ENCODE measurements at places on chromosomes 7 and 10. TPM values are rescaled to one million over a fixed set of nuclear protein-coding genes. Genes with fewer than 3 reads are reported as not detected.

Gene FBXW4
- polyA plus RNA-seq = 58.5 TPM

Gene CELF2
- 14.5 TPM for polyA plus RNA-seq

Gene GLI3
- 17.3 TPM for polyA plus RNA-seq

Gene MSS51
- 1.6 TPM for polyA plus RNA-seq

Gene INSYN2A
- polyA plus RNA-seq = 3.3 TPM

- DNase-seq = no peak
Measured at GRCh38 chr7:98352621-98353020, 48.3 kb downstream of the BAIAP2L1 start.

GRCh38 chr7:272631-273030 is 17.3 kb upstream of the FOXL3 start:
- DNase-seq = no peak

- DNase-seq = no peak
Measured at GRCh38 chr10:48951707-48952106, 12.1 kb upstream of the LRRC18 start.

DNA sequence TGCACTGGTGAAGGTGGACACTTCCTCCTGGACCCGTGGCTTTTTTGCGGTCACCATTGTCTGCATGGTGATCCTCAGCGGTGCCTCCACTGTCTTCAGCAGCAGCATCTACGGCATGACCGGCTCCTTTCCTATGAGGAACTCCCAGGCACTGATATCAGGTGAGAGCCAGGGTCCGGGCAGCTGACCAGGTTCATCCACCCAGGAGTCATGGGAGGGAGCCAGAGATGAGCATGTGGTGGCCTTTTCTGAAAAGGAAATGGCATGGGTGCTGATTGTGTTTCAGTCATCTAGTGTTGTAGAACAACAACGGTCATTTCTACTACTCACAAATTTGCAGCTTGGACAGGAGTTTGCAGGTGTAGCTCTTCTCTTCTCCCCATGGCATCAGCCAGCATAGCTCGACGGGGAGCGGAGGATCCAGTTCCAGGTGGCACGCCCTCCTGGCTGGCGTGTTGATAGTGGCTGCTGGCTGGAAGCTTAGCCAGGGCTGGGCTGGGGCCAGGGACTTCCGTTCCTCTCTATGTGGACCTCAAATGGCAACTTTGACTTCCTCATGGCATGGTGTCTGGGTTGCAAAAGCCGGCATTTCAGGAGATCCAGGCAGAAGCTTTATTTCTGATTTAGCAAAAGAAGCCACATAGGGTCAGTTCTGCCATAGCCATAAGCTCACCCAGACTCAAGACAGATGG is 32.7 kb downstream of the SLC29A3 start:
- DNase-seq = no peak

GRCh38 chr10:28331066-28331465 is 28.2 kb upstream of the MPP7 start:
- DNase-seq = no peak

DNA sequence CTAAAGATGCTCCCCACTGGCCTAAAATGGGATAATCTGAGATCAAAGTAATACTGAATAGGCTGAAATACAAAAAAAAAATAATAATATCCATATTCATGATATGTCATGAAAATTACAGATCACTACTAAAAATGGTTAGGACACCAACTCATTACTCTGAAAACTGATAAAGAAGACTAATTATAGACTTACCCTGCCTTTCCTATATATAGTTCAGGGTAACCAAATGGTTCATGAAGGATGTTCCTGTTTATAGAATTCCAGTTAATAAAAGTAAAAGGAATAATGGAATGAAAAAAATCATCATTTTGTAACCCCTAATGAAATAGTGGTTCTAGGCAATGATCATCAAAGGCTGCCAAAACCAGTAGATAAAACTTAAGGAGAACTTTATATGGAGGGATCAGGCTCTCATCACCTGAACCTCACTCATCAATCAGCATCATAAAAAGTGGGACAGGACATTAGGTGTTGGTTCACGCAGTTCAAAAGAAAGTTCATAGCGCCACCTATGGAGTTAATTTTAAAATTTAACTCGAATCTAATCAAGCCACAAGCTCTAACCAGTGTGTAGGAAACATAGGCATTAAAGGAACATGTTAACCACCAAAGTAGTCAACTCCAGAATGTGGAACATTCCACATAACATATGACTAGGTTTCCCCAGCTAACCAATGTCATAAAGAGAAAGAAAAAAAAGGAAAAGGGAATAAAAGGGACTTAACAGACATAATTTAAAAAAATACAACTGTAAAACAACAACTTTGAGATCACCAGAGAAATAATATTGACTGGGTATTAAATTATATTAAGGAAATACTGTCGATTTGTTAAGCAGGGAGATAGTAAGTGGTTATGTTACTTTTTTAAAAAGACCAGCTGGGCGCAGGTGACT is 35.7 kb downstream of the P4HA1 start:
- DNase-seq = no peak

DNA sequence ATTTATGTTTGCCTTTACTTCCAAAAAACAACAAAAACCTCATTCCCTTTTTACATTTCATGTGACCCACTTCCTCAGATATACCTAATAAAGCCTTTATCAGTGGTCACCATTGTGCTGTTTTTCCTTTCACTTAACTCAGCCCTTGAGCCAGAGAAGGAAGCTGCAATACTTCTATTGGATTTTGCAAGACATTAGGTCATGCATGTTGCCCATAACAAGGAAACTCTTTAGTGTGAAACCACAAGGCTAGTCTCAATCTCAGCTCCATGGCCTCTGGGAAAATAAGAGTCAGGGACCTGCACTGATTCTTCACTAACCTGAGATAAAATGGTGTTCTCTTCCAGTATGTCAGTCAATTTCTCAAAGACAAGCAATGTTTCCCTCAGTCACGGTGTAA is 27.8 kb downstream of the STEAP4 start:
- DNase-seq = no peak

DNA sequence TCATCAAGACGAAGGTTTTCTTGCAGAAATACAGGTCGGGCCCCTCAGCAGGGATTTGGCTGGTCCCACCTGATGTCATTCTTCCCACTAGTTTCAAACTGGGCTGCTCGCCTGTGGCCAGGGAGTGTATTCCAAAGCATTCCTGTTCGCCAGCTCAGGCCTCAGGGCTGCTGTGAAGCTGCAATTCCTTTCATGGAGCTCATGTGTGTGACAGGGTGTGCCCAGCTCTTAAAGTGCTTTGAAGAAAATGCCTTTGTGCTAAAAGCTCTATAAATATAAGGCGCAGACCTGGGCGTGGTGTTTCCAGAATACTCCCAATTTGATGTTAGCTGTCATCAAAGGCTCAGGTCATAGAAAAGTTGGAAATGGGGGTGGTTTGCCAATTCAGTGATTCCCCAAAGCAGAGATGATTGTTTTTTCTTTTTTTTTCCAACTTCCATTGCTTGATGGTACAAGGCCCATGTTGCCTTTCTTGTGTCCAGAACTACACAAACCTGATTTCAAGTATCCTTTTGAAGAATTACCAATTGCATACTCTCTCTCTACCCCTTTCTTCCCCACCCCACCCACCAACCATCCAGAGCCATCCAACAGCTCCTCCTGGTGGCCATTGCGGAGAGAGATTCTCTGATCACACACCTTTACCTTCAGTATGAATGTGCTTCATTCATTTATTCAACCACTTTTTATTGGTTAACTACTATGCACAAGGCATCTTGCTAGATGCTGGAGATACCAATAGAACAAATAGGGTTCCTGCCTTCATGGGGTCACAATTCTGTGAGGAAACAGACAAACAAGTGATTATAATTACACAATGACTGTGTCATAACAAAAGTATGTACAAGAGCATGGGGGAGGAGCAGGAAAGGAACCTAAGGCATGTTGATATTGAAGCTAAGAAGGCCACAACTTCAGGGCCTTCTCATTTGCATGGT is 297.3 kb upstream of the LYZL1 start:
- no peak for DNase-seq

DNA sequence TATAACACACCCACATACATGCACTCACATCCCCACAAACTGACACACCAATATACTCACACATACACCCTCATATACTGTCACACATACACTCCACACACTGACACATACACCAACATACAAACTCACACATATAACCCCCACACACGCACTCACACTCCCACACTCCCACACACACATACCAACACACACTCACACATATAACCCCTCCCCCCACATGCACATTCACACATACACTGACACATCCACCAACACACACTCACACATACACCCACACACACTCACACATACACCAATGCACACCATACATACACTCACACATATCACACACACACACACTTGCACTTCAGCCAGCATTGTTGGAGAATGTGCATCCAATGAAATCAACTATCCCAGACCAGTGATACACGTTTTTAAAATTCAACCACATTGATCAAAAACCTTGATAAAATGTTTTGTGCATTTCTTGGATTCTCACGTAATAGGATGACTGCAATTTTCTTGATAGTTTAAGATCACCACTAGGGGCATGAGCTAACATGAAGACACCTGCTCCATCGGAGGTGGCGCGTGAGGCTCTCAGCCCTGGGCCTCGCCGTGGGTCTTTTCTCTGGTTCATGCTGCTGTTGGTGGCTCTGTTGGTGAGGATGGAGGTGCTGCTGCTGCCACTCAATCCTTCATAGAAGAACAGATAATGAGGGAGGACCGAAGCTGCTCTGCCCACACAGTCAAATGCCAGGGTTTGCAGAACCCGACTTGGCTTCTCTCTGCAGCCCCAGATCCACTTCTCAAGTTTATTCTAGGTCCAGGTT is 32.1 kb upstream of the CHST15 start:
- no peak for DNase-seq

- DNase-seq = no peak
Measured at GRCh38 chr7:155709453-155709852, 65.0 kb downstream of the RBM33 start.

DNA sequence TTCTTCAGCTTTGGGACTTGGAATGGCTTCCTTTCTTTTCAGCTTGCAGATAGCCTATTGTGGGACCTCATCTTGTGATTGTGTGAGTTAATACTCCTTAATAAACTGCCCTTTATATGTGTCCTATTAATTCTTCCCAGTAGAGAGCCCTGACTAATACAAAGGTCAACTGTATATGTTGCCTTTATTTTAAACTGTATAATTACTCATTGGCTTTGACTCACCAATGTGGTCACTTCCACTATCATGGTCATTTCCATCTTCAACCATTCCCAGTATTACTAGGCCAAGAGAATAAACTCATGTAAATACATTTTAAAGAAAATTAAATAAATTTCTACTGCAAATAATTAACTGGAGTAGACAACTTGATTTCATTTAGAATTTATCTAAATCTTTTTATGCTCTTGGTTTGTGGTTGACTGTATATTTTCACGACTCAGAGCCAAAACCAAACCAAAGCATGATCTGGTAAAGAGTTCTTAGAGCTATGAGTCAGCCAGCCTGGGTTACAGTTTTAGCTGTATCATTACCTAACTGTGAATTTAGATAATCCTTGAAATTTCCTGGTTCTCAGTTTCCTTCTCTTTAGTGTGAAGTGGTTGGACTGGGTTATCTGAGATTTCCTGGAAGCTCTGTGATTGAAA is 188.4 kb downstream of the PPP1R3A start:
- no peak for DNase-seq

Measured in right renal pelvis (tissue), 4 donors.